C1 segment of cervical spinal cord (tissue), 14 donors: ENCODE measurements at places on chromosomes 2 and 18.

DNA sequence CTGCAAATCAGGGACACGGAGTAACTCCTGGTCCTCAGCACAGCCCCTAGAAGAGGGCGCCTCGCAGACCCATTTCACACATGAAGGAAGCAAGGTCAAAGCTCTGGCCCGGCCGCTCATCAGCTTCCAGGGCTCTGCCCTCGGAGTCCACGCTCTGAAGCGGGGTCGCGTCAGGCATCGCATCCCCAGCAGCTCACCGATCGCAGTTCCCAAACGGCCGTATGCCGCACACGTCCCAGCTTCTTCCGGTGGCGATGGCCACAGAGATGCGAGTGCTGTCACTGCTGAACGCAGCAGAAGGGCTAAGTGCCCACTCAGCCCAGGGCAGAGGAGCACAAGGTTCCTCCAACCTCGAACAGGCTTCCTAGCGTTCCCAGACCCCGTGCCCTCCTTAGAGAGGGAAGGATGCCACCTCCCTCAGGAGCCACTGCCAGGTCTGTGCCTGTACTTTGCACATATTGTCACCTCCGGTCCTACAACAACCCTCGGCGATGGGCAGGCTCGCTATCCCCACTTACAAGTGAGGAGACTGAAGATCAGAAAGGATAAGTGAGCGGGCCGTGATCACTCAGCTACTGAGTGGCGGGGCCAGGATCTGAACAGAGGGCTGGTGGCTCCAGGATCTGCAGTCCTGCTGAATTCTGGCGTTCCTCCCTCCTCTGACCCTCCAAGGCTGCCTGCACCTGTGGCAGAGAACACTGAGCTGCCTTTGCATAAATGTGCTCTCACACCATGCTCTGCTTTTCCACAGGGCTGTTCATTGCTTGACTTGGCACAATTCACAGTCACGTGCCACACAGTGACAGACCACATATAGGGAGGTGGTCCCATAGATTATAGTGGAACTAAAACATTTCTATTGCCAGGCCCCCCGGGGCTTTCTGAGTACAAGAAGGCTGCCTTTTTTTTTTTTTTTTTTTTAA is 71.4 kb downstream of the COPS8 start:
- no peak for DNase-seq

GRCh38 chr2:122530814-122531213 is 775.4 kb downstream of the TSN start:
- no peak for DNase-seq

DNA sequence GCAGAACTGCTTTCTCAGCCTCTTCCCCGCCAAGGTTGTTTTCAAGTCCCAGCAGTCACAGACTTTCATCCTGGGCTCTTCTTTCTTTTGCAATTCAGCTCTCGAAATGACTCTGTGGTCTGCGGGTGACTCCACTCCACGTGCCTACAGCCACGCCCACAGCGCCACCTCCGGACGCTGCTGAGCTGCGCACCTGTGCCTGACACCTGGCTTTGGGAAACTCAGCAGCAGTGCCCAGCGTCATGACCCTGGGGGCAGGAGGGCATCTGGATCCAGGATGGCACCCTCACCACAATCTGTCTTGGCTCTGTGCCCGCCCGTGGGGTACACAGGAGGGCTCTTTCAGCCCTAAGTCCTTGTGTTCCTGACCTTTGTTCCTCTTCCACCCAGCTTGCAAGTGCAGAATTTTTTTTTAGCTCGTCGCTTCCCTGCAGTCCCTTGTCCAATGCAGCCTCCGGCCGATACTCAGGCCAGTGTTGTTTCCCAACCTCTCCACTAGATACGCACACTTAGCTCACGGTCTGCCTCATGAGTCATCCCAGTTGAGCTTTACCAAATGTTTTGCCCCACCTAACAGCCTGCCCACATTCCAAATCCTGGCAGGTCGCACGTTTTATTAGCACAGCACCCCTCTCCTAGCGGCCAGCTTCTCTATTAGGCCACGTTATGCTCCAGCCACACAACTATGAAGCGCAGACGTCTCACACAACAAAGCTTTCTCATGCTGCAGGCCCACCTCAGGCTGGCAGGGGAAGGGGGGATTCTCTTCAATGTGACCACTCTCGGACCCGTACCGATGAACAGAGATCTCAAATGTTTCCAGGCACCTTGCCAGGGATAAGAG is 6.5 kb upstream of the CAPN10 start:
- no peak for DNase-seq

DNA sequence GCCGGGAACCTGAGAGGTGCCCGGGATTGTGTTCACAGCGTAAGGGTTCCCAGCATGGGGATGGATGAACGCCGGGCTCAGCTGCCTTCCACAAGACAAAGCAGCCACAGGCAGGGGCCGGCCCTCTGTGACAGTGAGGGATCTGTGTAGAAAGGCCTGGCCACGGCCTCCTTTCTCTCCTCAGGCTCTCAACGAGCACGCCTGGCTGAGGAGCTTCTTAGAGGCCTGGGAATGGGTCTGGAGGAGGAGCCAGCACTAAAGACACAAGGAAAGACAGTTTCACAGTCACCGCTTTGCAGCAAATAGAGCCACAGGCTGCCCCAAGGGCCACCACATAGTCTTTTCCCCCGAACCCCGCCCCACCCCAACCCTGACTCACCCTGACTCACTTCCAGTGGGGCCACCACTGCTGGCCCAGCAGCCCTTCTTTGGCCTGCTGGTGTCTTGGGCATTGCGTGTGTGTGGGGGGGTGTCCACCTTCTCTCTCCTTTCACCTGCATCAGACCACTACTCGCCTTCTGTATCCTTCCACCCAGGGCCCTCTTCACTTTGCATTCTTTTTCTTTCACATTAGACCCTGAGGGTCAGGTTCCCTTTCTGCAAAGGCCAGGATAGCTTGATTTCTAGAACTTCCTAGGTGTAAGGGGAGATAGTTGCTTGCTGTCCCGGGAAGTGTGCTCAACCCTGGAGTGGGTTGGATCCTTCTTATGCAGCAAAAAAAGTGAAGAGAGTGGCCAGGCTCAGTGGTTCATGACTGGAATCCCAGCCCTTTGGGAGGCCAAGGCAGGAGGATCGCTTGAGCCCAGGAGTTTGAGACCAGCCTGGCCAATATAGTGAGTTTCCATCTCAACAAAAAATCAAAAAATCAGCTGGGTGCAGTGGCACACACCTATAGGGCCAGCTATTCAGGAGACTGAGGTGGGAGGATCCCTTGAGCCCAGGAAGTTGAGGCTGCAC is 19.3 kb upstream of the HPCAL1 start:
- DNase-seq = peak; percentile 34

DNA sequence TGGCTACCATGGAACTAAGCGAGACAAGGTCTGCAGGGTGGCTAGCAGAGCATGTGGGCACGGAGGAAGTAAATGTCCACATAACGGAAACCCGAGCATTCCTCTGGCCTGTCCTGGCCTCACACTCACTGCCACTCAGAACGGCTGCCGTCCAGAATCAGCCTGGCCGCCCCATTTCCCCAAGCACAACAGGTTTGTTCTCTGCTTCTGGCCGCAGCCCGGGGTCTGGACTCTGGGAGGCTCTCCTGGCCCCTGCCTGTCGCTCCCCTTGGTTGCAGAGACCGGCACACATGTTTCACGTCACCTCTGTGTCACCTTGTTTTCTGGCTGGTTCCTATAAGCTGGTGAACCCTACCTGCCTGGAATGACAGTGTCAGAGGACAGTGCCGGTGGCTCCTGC is 69.3 kb downstream of the GLI2 start:
- no peak for DNase-seq

- no peak for DNase-seq
These were observed 171.9 kb downstream of the FHOD3 start for GRCh38 chr18:36469461-36469860.

GRCh38 chr2:28683100-28683706 is 68.4 kb upstream of the PPP1CB start:
- no peak for DNase-seq

DNA sequence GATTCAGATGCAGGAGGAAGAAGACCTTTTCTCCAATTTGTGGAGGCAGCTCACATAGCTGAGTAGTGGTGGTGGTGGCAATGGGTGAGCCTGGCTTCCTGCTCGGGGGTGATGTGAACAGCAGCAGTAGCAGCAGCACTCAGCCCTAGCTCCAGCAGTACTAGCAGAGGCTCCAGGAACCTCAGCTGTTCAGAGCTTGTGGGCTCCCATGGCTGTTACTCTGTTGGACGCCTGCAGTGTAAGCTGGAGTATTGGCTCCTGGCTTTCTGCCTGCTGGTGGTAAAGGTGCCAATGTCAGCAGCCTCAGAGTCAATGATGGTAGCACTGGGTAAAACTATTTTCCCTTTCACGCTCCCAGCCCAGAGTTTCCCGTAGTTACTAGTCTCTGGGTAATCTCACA is 3.1 kb upstream of the SEH1L start:
- no peak for DNase-seq

GRCh38 chr2:95074663-95075439 is 46.8 kb downstream of the MRPS5 start:
- no peak for DNase-seq

DNA sequence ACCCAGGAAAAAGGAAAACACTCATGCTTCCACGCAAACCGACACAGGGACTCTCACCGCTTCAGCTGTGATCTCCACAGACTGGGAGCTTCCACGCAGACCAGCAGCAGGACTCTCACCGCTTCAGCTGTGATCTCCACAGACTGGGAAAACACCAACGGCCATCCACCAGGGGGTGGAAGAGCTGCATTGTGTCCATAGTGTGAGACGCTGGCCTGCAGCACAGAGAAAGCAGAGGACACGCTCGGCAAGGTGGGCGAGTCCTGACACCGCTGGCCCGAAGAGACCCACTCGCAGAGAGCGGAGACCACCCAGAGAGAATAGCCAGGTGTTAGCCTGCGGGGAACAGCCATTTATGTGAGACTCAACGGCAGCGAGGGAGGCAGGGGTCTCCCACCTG is 42.5 kb upstream of the NFATC1 start:
- no peak for DNase-seq

GRCh38 chr2:105038383-105039061 is 653 bp downstream of the MRPS9 start:
- peak; percentile 29 for DNase-seq

- DNase-seq = no peak
These were observed 11.2 kb downstream of the ANKAR start for GRCh38 chr2:189685540-189686229.
